ENCODE measurements at places on chromosomes 3 and 15. TPM values are rescaled to one million over a fixed set of nuclear protein-coding genes. Genes with fewer than 3 reads are reported as not detected.

NUP210 gene
- total RNA-seq, result 2.0 TPM

CHDH gene
- 1.1 TPM for total RNA-seq

- no peak overlapping the region for H3K4me3 ChIP-seq
- H3K27me3 ChIP-seq, result no peaks in the 10 kb centered on the region
- H3K27ac ChIP-seq, result no peak overlapping the region
- DNase-seq, result no peak
- H3K36me3 ChIP-seq, result no peaks in the 10 kb centered on the region
Observed at GRCh38 chr3:25386686-25387255, 41.3 kb upstream of the RARB start.

DNA sequence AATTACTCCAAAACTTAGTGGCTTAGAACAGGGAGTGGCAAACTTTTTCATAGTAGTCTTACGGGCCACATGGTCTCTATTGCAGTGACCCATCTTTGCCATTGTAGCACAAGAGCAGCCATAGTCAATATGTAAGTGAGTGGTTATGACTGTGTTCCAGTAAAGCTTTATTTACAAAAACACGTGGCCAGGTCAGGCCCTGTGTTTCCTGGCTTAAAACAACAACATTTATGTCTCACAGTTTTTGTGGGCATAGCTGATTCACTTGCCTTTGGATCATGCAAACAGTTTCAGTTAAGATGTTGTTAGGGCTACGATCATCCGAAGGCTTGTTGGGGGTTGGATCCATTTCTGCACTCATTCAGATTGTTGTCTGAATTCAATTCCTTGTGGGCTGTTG is 103.8 kb downstream of the CHCHD6 start:
- no peak overlapping the region for H3K27ac ChIP-seq
- no peaks in the 10 kb centered on the region for H3K4me1 ChIP-seq
- H3K36me3 ChIP-seq, result no peaks in the 10 kb centered on the region
- no peak overlapping the region for H3K4me3 ChIP-seq
- no peak for DNase-seq
- H3K27me3 ChIP-seq, result no peaks in the 10 kb centered on the region

C15orf62 gene
- total RNA-seq, result 0.28 TPM

Measured in sigmoid colon (tissue), 7 donors.